ENCODE measurements at places on chromosomes 16 and 17.

DNA sequence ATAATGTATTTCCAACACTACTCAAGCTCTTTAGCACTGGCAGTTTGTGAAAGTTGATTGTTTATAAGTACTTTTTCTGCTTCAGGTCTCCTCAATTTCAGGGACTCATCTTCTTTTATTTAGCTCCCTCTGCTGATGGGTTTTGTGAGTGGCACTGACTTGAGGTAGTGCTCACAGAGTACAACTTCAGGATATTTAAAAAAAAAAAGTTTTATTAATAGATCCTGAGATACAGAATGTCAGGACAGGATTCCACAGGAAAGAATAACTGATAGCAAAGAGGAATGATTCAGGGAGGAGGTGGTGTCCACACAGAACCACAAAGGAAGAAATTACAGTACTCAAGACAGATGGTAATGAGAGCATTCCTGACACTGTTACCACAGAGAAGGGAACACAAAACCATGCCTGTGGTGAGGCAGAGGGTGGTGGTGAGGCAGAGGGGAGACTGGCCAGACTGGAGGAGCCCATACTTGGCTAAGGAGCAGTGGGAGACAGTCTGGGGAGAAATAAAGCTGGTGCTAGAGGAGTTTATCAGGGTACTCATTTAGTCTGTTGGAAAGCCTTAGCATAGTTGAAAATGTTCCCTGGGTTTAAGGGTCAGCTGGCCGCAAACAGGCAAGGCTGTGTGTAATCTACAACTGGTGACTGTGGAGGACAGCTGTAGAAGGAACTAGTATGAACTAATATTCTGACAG lies 63.7 kb downstream of the SPAG9 start:
- DNase-seq = no peak

GRCh38 chr17:17990282-17990681 lies 17.6 kb downstream of the DRC3 start:
- no peak for DNase-seq

DNA sequence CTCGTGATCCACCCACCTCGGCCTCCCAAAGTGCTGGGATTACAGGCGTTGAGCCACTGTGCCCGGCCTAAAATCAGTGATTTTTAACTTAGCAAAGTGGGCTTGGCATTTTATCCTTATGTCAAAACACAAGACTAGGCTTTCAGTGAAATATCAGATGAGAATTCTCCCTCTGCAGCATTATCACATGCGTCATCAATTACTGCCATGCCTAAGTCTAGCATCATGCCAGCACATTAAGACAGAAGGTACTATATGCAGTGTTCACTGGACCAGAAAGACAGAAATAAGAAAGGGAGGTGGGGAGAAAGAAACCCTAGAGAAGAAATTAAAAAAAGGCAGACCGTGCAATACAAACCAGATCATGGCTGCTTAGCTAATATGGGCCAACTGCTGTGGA lies 29.8 kb downstream of the GPATCH8 start:
- no peak for DNase-seq

GRCh38 chr16:58859958-58860669 lies 126.0 kb upstream of the GOT2 start:
- no peak for DNase-seq

DNA sequence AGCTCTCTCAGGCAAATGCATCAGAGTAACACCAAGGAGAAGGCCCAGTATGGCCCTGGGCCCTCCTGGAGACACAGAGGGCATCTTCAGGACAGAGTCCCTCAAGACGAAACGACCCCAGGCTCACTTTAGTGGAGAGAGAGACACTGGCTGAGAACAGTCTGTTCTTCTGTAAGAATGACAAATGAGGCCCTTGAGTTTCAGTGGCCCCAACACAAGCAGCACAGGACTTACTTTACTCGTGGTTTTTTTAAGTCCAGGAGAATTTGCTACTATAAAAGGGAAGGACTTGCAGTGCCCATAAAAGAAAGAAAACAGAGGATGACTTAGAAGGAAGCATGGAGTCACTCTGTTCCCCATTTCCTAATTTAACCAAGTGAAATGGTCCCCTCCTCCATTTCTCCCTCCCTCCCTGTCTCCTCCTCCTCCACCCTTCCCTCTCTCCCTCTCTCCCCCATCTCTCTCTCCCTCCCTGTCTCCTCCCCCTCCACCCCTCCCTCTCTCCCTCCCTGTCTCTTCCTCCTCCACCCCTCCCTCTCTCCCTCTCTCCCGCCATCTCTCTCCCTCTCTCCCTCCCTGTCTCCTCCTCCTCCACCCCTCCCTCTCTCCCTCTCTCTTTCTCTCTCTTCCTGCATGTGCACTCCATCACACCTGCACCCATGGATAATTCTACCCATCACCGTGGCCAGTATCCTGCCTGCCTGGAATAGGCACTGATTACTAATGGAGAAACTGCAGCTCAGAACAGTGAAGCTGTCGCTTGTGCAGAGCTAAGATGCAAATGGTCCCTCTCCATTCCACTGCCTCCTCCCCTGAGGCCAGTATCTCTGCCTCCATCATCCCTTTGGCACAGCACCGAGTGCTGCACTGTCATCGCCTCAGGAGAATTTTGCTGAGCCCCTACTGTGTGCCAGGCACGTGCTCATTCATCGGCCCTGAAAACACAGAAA lies 47.3 kb upstream of the RBFOX3 start:
- DNase-seq = no peak

- no peak for DNase-seq
Measured at GRCh38 chr17:526425-526824, 173.8 kb upstream of the RPH3AL start.

GRCh38 chr17:31392002-31392855 lies 754 bp downstream of the RAB11FIP4 start:
- DNase-seq = no peak

DNA sequence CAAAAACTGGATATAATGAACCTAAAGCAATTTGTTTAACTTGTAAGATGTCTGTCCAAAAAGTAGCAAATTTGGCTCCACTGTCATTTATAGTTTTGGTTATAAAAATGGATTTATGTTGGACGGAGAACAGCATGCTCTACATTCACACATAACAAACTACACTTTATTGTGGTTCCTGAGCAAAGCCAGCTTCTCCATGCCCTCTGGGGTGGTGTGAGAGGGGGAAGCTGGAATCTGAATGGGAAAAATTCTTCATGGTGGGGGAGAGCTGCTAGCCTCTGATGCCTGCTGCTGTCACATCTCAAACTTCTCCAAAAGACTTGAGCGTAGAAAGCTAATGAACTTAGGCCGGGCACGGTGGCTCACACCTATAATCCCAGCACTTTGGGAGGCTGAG lies 9.8 kb upstream of the METTL9 start:
- no peak for DNase-seq

DNA sequence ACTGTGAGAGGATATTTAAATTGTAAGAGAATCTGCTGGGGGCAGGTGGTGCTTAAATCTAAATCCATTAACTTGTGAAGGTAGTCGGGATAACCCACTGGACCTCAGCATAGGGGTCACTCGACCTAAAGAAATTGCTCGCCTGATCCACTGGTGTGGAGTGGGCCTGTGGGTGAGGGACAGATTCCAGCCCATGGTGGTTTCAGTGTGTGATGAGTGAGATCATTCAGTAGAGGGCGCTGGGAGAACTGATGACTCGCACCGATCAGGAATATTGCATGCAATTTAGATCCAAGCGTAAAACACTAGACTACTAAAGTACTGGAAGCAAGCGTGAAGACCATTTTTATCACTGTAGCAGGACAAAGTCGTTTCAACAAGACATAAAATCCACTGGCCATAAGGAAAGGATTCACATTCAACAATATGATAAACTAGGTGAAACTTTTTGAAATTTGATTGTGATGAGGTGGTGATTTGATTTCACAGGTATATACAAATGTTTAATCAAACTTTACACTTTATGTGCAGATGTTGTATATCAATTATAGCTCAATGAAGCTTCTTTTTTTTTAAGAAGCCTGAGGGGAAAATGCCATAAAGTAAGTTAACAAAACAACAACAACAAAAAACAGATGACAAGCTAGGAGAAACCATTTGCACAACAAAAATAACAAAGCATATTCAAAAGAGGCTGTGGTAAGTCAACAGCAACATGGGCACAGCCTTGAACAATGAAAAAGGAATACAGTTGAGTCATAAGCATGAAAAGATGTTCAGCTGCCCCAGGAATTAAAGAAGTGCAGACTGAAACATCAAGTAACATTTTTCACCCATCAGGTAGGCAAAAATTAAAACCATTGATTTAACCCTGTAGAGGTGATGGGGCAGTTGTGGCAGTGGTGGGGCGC lies 7.5 kb upstream of the TMEM170A start:
- no peak for DNase-seq

- DNase-seq = peak; percentile 75
Measured at GRCh38 chr17:46044286-46044928, 45.4 kb downstream of the STH start.

GRCh38 chr17:10392880-10393279 lies 20.1 kb upstream of the MYH13 start:
- no peak for DNase-seq

DNA sequence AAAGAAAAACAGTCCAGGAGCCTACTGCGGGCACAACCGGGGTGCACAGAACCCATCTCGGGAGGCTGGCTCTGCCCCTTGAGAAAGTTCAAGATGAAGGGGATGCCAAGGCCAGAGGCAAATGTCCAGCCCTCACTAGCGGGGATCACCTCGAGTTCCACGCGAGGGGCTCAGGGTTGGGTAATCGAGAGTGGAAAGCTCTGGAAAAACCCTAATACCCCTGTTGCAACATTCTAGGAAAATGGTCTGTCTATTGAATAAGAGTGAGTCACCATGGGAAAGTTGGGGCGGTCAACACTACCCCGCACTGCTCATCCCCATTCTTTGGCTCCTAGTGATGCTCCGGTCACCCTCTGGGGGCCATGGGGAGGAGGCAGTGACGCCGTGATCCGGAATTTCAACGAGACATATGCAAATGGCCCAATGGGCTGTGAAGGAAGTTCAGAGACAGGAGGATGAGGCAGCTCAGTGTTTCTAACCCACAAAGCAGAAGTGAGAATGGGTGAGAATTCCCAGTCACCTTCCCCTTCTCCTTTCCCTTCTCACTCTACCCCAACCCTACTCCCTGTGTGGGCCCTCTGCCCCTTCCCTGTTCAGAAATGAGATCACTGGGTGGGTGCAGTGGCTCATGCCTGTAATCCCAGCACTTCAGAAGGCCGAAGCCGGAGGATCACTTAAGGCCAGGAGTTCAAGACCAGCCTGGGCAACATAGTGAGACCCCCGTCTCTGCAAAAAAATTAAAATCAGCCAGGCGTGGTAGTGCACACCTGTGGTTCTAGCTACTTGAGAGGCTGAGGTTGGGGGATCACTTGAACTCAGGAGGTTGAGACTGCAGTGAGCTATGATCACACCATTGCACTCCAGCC lies 22.4 kb downstream of the SOCS3 start:
- no peak for DNase-seq

GRCh38 chr16:27625050-27625697 lies 75.2 kb downstream of the KATNIP start:
- no peak for DNase-seq

DNA sequence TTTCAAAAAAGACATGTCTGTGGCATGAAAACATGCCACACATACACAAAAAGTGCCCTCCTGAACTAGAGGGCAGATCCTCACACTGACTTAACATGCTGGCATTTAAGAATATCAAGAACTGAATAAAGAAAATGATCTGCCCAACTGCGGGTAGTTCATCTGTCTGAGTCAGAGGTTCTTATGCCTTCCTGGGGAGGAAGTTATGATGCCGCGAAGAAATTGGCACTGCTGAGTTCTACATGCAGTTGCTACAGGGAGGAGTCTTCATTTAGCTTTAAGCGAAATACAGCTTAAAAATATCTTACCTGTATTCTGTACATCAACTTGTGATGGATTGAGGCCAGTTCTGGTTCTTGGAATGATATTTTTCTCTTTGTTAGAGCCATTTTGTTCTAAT lies 6.3 kb downstream of the ALDH3A2 start:
- DNase-seq = no peak

DNA sequence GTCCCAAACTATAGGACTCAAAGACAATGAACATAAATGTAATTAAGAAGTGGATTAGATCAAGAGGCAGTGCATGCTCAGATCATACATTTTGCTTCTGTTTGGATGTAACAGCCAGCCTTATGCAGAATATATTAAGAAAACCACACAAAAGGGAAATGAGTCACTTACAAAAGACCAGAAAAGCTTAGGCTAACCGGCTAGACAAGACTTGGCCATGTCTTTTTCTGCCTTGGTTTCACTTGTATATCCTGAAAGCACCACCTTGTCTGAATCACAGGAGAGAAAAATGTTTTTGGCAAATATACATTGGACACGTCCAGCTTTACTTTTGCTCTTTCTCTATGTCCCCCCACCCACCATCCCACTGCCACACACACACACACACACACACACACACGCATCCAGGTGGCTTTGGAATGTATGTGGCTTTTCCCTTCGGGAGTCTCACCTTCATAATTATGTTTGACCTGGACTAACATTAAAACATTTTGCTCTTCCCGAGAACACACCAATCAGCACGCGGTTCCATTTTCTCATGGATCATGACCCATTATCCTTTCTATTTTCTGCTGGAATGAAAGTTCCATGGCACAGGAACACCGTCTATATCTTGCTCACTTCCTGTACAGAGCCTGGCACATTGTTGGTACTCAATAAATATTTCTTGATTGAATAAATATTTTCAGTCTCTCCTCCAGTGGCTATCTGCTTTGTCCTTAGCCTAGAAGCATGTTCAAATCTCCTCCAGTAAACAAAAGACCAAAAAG lies 64.6 kb downstream of the CDK5R1 start:
- no peak for DNase-seq

DNA sequence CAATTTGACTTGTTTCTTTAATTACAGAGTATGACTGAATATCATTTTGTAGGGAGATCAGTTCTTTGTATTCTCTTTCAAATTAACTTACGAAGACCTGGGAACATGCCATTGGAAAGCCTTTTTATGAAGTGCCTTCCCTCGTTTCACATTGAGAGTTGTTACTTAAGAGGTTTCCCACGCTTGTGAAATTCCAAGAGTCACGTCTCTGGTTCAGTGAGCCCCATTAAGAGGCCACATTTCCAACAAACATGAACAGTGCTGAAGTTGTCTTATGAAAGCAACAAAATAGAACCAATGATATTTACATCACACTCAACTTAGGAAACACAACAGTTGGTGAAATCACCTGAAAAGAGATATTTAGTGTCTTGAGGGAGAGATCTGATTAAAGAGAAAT lies 334.1 kb downstream of the TOX3 start:
- DNase-seq = no peak

Data from NCI-H1436 treated with DMSO at 0.1 percent for 48 hours (cell line).